ENCODE measurements at places on chromosomes 2 and 18.

- no peak for DNase-seq
These were observed 386.2 kb downstream of the PTPRM start for GRCh38 chr18:7953095-7953958.

DNA sequence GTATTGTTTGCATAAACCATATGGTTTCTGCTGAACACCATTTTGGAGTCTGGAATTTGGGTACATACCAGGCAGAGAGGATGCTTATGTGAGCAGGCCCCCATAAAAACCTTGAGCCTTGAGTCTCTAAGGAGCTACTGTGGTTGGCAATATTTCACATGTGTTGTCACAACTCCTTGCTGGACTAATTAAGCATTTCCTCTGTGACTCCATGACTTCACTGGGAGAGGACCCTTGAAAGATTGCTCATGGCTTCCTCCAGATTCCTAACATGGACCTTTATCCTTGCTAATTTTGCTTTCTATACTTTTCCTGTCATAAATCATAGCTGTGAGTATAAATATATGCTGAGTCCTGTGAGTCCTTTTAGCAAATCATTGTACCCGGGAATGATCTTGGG lies 7.6 kb upstream of the COQ10B start:
- DNase-seq, result no peak

DNA sequence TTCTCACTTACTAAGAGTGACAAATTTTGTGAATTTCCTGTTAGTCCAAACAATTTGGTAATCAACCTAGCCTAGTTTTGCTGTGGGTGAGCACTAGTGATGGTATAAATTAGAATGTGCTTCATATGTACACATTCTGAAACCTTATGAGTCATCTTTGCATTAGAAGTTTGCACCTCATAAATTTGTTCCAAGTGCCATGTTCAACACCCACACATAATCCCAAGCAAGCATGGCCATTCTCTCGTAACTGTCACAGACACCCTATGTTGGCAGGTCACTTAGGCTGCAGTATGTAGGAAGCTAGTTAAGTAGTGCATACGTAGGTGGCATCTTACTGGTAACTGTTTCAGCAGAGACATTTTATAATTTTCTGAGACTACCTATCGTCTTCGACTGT lies 46.9 kb downstream of the NAB1 start:
- DNase-seq, result no peak

DNA sequence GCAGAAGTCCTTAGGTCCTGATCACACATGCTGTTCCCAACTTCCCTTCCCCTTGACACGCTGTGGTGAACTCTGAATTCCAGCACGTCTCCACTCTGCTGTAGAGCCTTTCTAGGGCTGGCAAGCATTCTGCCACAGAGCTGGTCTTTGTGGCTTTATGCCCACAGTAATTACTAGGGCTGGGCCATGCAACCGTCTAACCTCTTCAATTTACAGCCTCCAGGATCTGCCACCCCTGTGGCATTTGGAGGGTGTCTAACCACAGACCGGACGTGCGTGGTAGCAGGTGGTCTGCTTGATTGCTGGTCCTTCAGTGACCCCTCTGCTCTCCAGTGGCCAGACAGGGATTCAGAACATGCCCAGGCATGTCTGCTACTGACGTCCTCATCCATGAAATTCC lies 43.1 kb upstream of the TGFA start:
- DNase-seq, result no peak

DNA sequence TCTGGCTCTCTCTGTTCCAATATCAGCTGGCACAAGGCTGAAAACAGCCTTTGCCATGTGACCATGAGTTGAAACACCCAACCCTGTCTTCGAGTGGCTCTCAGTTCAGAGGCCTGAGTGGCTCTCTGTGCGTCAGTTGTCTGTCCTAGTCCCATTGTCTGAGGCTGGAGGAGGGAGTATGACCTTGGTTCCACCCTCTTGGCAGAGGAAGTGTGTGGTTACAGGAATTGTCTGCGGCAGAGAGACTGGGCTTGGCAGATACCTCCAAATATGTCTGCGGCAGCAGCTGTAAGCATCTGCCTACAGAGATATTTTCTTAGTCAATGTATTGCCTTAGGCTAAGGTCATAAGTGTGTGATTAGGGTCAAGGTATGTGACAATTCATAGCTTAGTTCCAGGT lies 32.6 kb downstream of the CNGA3 start:
- DNase-seq, result peak; percentile 60

- DNase-seq, result no peak
These were observed 21.9 kb upstream of the ID2 start for GRCh38 chr2:8659735-8660492.

DNA sequence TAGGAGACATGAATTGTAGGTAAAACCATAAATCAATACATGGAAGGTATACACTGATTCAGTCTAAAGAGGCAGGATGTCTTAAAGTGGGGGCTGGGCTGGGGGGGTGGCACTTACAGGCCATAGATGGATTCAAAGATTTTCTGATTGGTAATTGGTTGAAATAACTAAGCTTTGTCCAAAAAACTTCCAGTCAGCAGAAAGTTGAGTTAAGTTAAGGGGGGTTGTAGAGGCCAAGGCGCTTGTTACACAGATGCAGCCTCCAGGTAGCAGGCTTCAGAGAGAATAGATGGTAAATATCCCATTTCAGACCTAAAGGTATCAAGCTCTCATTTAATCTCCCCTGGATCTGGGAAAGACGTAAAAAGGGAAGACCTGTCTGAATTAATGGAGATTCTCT lies 233.6 kb upstream of the NRXN1 start:
- no peak for DNase-seq

DNA sequence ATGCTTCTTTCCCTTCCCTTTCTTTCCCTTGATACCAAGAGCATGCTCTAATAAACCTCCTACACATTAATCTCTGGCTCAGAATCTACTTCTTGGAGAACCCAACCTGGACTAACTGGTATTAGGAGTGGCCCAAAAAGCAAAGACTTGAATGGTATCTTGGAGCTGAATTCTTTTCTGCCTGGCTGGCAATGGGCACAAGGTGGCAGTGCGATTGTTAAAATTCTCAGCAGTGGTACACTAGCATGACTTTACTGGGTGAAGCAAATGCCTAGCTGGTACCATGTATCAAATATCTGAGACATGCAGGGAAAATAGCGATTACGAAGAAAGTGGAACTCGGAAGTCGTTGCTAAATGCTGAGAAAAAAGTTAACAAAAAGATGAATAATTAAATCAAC lies 376.1 kb downstream of the XIRP2 start:
- DNase-seq, result no peak

DNA sequence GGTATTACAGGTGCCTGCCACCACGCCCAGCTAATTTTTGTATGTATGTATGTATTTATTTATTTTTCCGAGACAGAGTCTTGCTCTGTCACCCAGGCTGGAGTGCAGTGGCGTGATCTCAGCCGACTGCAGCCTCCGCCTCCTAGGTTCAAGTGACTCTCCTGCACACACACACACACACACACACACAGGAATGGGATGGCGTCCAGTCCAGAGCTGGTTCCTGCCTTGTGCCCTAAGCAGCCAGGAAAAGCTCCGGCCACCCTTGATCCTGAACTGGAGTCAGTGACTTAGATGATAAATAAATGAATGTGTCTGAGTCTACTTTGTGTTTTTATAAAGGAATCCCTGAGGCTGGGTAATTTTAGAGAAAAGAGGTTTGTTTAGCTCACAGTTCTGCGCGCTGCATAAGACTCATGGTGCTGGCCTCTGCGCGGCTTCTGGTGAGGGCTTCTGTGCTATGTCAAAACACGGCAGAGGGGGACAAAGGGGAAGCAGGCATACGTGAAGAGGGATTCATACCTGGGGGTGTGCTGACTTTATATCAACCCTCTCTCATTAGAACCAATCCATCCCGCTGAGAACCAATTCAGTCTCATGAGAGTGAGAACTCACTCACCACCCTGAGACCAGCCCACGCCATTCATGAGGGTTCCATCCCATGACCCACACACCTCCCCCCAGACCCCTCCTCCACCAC lies 59.7 kb upstream of the PHLPP1 start:
- no peak for DNase-seq

DNA sequence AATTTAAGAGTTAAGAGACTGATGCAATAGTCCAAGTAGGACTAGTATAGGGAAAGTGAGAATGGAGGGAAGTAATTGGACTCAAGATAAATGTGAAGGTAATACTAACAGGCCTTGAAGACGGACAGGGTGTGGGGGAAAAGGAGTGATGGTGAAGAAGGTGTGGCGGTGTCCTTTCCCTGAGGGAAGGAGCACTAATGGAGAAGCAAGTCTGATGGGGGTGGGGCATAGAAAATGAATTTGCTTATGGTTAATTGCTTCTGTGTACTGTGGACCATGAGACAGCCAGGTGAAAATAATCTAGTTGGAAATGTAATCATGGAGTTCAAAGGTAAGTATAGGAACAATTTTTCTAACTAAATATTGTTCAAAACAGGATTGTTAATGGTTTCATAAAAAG lies 7.1 kb upstream of the TGOLN2 start:
- no peak for DNase-seq

GRCh38 chr2:41400088-41400665 lies 647.6 kb upstream of the PKDCC start:
- DNase-seq, result peak; percentile 18

DNA sequence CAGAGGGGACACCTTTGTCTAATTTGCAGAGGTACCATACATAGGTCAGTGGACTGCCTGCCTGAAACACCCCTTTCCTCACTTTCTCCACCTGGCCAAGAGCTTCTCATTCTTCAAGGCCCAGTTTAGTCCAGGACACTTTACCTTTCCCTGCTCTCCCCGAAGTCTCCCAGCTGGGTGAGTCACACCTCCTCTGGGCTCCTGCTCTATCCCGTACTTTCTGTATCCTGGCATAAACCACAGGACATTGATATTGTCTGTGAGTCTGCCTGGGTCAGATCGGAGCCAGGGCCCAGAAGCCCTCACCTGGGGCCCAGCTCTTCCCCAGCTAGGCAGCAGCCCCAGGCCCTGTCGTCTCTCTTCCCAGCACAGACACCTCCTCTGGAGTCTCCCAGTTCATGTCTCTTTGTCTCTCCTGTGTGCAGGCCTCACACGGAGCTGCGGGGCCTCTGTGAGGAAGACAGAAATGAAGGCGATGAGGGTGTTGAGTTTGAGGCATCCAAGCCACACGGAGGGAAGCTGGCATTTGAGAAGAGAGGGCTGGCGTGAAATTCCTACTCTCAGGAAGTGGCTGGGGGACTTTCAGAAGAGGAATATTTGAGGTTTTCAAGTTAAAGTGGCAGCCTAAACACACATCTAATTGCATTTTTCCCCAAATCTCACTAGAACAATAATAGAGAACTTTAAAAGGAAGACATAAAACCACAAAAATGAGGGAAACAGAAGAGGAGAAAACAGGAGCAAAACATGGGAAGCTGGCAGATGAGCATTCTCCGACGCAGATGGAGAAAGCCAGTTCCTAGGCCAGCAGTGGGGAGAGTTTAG lies 79.6 kb upstream of the LAPTM4A start:
- no peak for DNase-seq

- DNase-seq, result no peak
These were observed 223.9 kb downstream of the MYT1L start for GRCh38 chr2:2107141-2107540.

- no peak for DNase-seq
These were observed 80.8 kb downstream of the MEIS1 start for GRCh38 chr2:66515743-66516142.

DNA sequence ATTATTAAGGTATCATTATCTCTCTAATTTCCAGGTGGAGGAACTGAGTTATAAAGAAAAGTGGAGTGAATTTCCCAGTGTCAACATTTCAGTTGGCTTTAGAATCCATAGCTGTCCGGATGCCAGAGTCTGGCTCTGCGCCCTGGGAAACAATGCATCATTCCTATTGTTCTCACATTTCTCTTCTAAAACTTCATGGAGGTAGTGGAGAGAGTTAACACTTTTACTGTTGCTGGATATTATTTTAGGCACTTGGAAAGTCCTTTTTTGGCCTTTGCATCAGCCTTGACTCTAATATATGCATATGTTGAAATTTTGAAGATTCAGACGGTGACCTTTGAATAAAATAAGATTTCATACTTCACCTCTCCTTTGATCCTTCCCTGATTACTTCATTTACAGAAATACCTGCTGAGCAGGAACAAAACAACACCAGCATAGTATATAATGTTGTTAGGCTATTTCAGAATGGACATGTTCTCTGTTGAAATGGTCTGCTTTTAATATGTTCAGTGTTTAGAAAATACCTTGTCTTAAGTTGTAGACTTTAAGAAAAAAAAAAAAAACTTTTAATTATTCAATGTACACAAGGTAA lies 148.8 kb downstream of the EPHA4 start:
- no peak for DNase-seq

- no peak for DNase-seq
These were observed 8.0 kb downstream of the GPR39 start for GRCh38 chr2:132424526-132425121.

DNA sequence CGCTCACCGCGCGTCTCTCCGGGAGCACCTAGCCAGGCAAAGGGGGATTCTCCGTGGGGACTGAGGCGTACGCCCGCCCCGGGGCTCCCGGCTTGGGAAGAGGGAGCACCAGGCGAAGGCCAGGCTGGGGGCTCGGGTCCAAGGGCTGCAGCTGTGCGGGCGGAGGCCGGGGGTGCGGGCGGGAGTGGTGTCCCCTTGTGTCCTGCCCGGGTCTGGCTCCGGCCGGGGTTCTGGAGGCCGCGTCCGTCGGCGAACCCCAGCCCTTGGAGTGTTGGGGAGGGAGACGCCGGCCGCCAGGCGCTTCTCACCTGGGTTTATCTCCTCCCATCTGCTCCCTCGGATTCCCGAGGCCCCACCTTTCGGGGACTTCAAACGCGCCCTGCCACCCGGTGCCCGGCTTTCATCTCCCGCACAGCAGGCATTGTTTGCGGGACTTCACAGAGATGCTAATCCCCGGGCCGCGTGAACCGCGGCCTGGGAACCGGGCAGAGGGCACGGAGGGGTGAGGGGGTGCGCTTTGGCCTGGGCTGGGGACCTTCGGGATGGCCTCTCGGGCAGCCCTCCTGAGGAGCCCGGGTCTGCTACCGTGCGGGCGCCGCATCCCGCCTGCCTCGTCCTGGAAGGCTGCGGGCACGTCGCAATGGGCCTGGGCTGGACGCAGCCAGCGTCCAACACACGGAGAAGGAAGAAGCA lies 5.0 kb upstream of the GBX2 start:
- no peak for DNase-seq

- DNase-seq, result no peak
These were observed 171.9 kb downstream of the STK39 start for GRCh38 chr2:168075446-168075845.

DNA sequence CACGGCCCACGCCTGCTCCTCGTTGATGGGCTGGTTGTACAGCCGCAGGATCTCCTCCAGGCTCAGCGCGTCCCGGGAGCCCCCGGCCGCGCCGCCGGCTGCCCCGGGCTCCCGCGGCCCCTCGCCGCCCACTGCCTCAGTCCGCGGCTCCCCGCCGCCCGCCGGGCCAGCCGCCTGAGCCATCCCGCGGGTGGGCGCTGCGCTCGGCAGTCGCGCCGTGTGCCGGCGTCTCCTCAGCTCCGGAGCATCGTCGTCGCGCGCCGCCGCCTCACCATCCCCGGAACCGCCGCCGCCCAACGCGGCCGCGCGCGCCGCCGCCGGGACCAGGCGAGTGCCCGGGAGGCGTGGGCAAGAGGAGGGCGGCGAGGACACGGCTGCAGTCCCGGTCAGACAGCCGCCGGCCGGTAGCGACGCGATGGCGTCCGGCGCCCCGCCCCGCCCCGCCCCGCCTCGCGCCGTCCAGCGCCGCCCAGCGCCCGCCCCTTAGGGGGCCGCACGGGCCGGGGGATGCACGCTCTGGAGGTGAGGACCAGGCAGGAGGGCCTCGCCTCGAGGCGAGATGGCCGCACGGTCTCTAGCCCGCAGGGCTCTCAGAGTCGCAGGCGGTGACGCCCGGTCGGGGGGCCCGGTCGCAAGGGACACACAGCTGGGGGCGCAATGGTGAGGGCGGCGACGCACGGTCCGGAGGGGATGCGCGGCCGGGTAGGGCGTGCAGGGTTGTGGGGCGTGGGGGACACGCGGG lies at the start of gene SPIRE1:
Gene SPIRE1 (minus strand): TSS at position 424 of the 742 bp plus-strand sequence. CDS start 241 bp downstream, at position 183.
- DNase-seq, result peak; percentile 18

Data from hematopoietic multipotent progenitor cell treated with erythropoietin and hydrocortisone succinate and interleukin-3 and kit ligand, for 8 days (in vitro differentiated cells).